ENCODE measurements at places on chromosomes 16 and 17. TPM values are rescaled to one million over a fixed set of nuclear protein-coding genes. Genes with fewer than 3 reads are reported as not detected.

ODAD4 gene
- total RNA-seq, result 1.3 TPM

P2RX1 gene
- 0.19 TPM for total RNA-seq

TMEM114 gene
- 1.6 TPM for total RNA-seq

DNA sequence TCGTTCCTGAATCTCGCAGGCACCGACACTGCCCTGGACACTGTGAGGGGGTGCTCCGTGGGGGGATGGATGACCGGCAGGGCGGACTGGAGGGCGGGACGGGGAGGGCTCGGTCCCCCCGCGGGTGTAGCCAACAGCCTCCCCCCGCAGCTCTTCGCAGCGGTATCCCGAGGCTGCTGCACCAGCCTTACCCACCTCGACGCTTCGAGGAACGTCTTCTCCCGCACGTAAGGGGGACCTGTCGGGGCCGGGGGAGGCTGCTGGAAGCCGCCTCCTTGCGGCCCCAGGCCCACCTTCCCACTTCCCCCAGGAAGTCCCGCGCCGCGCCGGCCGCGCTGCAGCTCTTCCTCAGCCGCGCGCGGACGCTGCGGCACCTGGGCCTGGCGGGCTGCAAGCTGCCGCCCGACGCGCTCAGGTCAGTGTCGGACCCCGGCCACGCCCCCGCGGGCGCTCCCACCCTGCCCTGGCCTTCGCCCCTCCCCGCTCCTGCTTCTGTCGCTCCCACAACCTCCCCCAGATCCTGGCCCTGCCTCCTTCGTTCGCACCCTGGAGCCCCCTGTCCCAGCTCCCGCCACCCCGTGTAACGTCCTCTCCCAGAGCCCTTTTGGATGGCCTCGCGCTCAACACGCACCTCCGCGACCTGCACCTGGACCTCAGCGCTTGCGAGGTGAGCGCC lies 3.3 kb downstream of the CARMIL2 start:
- no peaks in the 10 kb centered on the region for H3K36me3 ChIP-seq
- H3K4me3 ChIP-seq, result 0 out of 2 replicates have a peak overlapping the region, but pooled peaks have one; percentile 4
- peaks cover 18% of the 10 kb centered on the region for H3K4me1 ChIP-seq
- no peak overlapping the region for H3K27ac ChIP-seq
- peak; percentile 61 for DNase-seq

ARHGAP23 gene
- total RNA-seq, result 107 TPM

GRCh38 chr17:32859857-32860525 lies 16.9 kb downstream of the MYO1D start:
- no peaks in the 10 kb centered on the region for H3K4me1 ChIP-seq
- no peak for DNase-seq
- no peak overlapping the region for H3K4me3 ChIP-seq
- H3K36me3 ChIP-seq, result no peaks in the 10 kb centered on the region

All from H1 (cell line).